ENCODE measurements at places on chromosomes 16 and 17.

DNA sequence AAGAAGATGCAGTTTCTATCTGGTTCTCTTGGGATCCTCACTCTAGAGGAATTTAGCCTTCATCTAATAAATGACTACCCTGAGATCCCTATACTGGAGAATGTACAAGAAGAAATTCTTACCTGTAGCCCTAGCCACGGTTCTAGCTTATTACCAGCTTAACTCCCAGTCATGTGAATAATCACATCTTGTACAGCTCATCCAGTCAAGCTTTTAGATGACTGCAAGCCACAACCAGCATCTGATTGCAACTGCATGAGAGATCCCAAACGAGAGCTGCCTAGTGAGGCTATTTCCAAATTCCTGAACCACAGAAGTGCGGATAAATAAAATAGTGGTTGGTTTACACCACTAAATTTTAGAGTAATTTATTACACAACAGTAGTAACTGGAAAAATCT is 196.0 kb upstream of the CPHXL start:
- no peak for DNase-seq

GRCh38 chr17:65678546-65678945 is 117.1 kb upstream of the AXIN2 start:
- peak; percentile 62 for DNase-seq

DNA sequence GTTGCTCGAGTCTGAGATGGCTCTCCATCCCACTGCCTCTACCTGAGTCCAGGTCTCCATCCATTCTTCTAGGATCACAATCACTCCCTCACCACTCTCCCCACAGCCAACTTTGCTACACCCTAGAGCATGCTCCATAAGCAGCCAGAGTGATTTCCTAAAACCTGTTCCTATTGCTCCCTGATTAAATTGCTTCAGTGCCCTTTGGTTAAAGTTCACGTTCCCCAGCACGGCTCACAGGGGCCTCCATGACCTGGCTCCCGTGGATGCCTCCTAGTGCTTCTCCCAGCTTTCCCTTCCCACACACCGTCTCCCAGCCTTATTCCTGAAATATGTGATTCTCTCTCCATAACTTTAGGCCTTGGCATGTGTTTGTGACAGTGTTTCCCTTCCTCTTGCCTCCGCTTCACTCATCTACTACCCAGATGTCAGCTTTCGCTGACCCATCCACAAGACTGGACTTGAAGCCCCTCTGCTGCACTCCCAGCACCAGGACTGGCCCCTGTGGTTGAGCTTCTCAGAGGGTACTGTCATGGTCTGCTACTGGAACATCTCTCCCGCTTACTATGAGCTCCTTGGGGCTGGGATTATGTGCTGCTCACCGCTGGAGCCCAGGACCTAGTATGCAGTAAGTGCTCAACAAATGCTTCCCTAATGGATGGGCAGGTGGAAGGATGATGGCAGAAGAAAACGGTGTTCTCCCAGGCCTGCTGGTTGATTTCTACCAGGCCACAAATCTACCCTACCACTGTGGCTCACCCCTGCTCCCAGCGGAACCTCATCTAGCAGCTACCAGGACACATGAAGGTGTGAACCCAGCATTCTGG is 17.9 kb downstream of the MYO18A start:
- DNase-seq: no peak

- DNase-seq: no peak
Observed at GRCh38 chr17:75295201-75296158, 6.2 kb upstream of the SLC25A19 start.

DNA sequence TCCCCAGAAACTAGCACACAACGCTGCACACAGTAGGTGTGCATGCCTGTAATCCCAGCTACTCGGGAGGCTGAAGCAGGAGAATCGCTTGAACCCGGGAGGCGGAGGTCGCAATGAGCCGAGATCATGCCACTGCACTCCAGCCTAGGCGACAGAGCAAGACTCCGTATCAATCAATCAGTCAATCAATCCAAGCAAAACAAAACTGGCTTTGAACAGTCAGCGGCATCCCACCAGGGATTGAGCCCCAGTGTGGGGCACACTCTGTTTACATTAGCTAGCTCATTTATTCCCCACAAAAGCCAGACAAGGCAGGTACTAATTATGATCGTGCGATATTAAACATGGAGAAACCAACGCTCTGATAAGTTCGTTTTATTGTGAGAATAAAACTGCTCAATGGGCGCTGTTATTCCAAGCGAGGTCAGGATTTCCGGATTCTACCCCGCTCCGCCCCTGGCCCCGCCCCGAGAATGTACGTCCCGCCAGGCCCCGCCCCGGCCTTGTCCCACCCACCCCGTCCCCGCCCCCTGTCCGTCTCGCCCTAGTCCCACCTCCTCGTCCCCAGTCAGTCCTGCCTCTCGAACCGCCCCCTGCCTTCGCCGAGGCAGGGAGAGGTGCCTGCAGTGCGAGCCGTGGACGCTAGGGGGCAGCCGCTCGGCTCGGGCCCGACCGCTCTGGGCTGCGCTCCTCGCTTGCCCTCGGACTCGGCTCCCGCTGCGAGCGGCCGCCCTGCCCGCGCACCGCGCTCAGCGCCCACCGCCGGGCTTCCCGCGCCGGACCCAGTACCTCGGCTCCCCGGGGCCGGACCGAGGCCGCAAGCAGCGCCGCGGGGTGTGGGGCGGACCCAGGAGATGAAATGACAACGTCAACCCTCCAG is at the start of gene VPS4A:
TSS of gene VPS4A (plus strand) at position 698 of the 880 bp plus-strand sequence. CDS start at position 860, 162 bp downstream.
- DNase-seq: peak; percentile 97

DNA sequence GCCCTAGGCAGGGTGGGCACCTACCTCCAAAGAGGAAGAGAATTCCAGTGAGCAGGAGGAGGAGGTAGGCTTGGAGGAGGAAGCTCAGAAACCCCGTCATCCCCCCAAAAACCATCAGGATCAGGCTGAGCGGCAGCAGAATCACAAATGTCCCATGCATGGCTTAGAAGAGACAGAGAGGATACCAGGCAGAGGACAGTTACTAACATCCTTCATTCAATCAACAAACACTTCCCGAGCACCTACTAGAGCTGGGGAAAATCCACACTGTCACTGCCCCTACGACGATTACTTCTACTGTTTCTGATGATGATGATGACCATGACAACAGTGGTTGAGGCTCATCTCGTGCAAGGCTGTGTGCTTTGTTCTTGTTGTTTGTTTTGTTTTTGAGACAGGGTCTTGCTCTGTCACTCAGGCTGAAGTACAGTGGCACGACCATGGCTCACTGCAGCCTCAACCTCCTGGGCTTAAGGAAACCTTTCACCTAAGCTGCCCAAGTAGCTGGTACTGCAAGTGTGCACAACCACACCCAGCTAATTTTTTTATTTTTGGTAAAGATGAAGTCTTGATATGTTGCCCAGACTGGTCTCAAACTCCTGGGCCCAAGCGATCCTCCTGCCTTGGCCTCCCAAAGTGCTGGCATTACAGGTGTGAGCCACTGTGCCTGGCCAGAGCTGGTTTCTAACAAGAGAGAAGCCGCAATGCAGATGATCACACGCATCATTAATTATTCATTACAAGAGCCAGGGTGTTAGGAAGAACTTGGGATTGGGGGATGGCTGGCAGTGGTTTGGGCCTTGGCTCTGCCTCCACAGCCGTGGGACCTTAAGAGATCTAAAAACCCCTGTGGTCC is 18.0 kb downstream of the TMEM114 start:
- DNase-seq: no peak
